ENCODE measurements at places on chromosomes 1 and 21.

DNA sequence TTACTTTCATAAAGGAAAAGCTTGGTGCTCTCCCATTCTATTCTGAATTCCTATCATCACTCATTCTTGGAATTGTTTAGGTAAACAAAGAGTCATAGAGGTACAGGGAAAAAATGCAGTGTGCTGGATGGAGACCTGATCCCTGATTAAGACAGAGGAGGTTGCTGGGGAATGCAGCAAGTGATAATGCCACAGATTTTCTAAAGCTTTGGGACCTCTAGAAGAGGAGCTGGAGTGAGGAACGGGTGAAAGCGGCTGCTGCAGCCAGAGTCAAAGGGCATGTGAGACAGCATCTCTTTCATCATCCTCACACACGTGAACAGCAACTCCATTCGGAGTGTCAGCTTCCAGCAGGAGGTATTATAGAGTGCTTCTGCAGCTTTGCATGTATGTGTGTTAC lies 54.9 kb upstream of the DIPK1A start:
- DNase-seq: no peak

- DNase-seq: no peak
Observed at GRCh38 chr1:114428083-114428754, 82.8 kb downstream of the TRIM33 start.

DNA sequence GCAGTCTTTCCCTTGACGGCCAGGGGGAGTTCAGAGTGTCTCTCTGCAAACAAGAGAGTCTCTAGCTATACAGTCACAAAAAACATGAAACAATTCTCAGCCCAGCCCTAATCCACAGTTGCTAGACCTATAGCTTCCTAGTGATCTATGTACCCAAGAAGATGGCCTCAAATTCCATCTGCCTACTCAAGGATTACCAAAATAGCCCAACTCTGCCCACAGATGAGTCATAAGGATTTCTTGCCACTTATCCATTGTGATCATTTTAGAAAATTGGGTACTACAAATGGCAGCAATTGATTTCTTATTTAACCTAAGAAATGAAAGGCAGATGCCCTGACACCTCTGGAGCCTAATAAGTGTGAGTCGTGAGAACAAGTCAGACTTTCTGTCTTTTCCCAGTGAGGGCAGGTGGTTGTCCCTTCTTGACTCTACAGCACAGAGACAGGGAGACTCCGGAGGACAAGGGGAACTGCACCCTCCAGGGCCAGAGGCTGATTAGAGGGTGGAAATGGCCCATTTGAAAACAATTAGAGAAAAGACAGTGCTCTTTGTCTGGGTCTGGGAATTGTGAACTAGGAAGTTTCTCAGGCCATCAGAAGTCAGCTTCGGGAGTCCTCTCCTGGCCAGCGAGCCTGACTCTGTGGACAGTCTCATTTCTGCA lies 65.4 kb downstream of the ABCA4 start:
- no peak for DNase-seq

GRCh38 chr1:218377143-218377660 lies 32.1 kb downstream of the TGFB2 start:
- DNase-seq: no peak

- DNase-seq: no peak
Observed at GRCh38 chr1:198212126-198212525, 55.3 kb downstream of the NEK7 start.

GRCh38 chr1:245327842-245328241 lies 173.1 kb downstream of the KIF26B start:
- no peak for DNase-seq

- DNase-seq: peak; percentile 85
Observed at GRCh38 chr1:101309334-101310311, 72.8 kb downstream of the S1PR1 start.

DNA sequence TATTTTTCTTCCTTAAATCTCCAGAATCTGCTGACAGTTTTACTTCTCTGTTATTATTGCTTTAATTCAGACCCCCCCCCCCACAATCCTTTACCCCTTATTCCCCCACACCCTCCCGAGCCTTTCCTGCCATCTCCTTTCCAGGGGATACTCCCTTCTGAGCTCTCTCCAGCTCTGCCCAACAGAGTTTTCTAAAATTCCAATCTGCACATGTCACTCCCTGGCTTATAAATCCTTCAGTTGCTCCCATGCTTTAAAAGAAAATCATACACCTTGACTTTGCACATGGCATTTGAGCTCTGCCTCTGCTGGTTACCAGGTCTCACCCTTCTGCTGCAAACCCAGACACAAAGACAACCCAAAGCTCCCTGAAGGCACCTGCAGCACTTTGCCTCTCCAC lies 11.7 kb upstream of the EPS8L3 start:
- no peak for DNase-seq

GRCh38 chr1:229066591-229066990 lies 204.3 kb upstream of the RAB4A start:
- no peak for DNase-seq

DNA sequence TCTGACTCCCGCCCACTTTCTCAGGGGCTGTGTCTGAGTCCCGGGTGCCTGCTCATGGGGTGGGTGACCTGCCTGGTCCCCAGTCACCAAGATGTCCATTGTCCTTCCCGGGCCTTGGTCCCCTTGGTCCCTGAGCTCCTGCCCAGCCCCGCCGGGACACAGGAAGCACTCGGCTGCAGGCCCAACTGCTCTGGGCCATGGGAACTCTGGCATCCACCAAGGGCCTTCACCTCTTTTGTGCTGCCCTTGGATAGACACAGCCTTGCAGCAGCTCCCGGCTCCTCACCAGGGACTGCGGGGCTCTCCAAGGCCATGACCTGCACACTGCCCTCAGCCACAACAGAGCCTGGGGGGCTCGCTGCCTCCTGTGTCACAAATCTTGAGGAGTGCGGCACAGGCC lies 22.1 kb upstream of the MX1 start:
- no peak for DNase-seq

- DNase-seq: no peak
Observed at GRCh38 chr1:247228133-247228532, 27.7 kb upstream of the VN1R5 start.

DNA sequence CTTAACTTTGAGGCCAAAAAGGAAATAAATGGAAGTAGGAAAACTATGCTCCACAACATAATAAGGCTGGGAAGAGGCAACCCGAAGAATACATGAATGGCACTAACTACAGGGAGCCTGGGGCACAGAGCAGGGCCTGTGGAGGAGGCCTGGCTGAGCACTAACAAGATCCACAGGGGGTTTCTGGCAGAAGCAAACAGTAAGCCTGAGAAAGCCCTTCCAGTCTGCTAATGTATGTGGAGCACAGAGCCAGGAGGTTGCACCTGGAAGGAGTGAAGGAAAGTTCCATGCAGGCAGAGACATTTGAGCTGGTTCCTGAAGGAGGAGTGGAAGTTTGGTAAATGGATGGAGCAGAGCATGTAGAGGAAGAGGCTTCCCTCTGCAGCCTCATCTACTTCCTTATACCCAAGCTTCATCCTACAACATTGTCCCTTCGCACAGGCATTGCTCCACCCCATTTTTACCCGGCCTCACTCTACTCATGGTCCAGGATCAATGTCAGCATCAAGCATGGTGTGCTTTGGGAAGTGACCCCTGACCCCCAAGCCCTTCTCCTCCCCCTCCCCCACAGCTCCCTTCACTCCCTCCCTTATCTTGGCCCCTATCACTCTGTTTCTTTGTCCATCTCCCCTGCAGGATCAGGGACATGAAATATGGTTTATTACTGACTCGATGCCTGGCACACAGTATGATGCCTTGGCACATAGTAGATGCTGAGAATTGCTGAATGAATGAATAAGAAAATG lies 23.3 kb downstream of the SHISA4 start:
- no peak for DNase-seq

GRCh38 chr1:47181095-47181954 lies 8.5 kb downstream of the PDZK1IP1 start:
- DNase-seq: peak; percentile 100

- DNase-seq: no peak
Observed at GRCh38 chr1:195934817-195935553, 673.3 kb downstream of the KCNT2 start.

GRCh38 chr1:207844371-207844770 lies 66.6 kb downstream of the CD34 start:
- DNase-seq: no peak

GRCh38 chr1:87826681-87827251 lies 498.1 kb downstream of the LMO4 start:
- DNase-seq: peak; percentile 84

DNA sequence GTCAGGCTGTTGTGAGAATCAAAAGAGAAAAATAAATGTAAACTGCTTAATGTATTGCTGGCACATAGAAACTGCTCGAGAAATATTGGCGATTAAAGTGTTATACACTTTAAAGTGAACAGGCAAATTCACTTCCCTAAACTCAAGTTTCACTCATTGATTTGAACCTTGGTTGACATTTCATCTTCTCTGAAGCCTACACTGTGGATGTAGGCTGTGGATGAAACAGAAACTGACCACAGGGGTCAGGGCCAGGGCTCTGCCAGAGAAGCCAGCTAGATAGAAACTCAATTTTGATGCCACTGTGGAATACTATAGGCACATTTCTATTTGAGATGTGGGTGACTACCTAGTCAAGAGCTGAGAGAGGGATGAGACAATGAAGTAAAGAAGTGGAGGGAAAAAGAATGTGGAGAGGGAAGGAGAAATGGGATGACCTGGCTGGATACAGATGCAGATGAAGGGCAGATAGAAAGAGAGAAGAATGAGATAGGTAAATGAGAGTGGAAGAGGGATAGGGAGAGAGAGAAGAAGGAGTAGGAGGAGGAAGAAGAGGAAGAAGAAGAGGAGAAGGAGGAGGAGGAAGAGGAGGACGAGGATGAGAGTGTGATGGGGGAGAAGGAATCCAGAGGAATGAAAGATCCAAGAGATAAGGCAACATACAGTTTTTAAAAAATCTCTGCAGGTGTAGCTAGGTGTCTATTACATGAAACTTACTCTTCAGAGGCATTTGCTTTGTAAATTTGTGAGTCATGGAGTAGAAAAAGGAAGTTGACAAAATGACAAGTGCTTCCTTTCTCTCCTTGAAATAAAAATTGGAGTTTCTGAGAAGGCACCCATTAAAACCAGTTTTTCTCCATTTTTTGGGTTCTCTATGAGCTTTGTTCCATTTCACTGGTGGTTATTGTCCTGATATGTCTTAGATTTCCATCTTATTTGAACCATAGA lies 17.4 kb upstream of the CD1D start:
- no peak for DNase-seq

GRCh38 chr1:27503844-27504587 lies 14.0 kb upstream of the WASF2 start:
- DNase-seq: no peak

DNA sequence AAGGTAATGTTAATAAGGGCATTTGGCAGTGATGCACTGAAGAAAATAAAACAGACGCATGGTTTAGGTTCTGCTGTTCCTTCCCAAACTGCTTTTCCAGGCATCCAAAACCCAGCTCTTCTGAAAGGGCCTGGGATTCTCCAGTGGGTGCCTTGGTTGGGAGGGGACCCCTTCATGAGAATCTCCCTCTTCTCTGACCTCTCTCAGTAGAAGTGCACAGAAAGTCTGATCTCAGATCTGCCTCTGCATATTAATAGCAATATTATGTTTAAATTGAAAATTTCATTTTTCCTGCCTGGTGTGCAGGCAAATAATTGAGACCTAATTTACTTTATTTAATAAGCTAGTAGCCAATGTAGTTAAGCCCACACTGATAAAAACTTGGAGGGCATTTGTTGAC lies 260.6 kb downstream of the CAMTA1 start:
- DNase-seq: no peak

GRCh38 chr1:25583519-25584370 lies 32.8 kb upstream of the MAN1C1 start:
- DNase-seq: no peak

GRCh38 chr1:231242516-231243198 lies 1.6 kb downstream of the GNPAT start:
- DNase-seq: no peak

DNA sequence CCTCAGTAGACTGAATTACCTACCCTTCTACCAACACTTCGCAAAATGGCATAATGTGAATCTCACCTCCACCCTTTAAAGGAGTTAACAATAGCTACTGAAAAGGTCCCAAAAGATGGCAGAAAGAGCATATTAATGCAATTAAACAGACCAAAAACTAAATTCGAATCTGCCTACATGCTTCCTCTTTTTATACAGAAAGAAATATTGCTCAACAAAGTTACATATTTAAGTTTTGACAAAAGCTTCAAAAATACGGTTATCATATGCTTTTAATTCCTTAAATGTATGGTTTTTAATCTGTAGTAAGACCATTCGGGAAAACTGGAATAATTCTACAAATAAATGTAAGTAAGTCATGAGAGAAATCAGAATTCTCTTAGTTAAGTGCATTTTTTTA lies 2.2 kb downstream of the APP start:
- no peak for DNase-seq

DNA sequence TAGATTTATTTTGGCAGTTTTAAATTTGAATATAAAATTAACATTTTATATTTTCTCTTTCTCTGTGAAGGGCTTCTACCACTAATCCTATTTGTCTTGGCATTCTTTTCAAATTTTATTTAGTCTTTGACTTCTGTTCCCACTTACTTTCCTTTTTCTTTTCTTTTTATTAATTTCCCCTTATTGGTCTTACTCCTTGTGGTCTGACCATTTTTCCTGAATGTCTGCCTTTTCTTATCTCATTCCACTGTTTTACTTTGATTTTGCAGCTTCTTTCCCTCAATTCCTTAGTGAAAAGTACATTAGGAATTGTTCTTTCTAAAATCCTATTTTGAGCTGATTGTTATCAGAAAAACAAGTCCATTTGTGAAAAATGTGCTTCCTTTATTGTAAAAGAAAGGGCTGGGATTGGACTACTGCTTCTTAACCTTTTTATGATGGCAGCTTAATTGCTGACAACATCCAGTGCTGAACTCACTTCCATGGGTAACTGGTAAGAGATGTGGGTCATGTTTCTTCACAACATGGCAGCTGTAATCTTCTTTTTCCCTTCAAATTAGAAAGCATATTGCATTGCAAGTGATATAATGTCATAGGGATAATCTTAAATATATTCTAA lies 284.6 kb downstream of the DNM3 start:
- DNase-seq: no peak

- peak; percentile 15 for DNase-seq
Observed at GRCh38 chr21:32611471-32611997, 643 bp downstream of the CFAP298 start.

GRCh38 chr1:25967308-25967707 lies 30.6 kb downstream of the PAFAH2 start:
- no peak for DNase-seq

- no peak for DNase-seq
Observed at GRCh38 chr1:95701450-95702173, 467.6 kb downstream of the RWDD3 start.

GRCh38 chr1:223835754-223836153 lies 10.0 kb downstream of the TP53BP2 start:
- no peak for DNase-seq

- no peak for DNase-seq
Observed at GRCh38 chr1:94060720-94061119, 60.2 kb downstream of the ABCA4 start.

DNA sequence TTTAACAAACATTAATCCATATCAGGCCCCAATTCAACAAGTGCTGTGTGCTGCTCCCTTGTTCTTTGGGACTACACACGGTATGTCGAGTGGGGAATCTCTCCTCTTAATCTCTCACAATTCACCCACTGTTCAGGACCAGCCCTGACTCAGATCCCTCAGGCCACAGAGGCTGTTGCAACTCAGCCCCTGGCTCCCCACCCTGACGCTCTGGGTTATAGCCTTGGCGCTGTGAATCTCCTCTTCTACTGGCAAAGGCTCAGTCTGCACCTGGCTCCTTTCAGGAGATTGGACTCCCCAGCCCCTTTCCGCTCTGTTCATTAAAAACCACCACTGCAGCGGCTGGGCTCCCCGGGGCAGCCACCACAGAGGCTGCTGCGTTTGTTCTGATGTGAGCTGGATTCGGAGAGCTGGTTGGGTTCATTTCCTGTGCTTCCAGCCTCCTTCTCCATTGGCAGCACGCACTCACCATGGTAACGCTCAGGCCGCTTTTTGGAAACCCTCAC lies 13.0 kb downstream of the CAPN8 start:
- no peak for DNase-seq
